ENCODE measurements at places on chromosomes 16 and 17.

DNA sequence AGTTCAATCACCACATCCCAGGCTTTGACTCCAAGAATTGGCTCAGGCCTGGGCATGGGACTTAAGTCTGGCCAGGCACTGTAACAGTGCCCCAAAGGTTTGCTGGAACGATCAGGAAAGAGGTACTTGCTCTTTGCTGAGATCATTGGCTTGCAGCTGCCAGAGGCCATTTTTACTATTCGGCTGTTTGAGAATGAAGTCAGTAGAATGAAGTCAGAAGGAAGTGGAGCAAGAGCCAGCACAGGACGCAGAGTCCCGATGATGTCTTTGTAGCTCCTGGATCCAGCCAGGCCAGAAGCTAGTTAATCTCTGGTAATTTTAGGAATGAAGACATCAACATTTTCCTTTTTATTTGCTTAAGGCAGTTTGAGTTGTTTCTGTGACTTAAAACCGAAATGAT, 195.5 kb downstream of the RAB11FIP4 start:
- DNase-seq = no peak

- no peak for DNase-seq
These were observed 36.3 kb upstream of the ZNF750 start for GRCh38 chr17:82876149-82876548.

GRCh38 chr16:46947900-46948547, 25.4 kb downstream of the DNAJA2 start:
- peak; percentile 23 for DNase-seq

DNA sequence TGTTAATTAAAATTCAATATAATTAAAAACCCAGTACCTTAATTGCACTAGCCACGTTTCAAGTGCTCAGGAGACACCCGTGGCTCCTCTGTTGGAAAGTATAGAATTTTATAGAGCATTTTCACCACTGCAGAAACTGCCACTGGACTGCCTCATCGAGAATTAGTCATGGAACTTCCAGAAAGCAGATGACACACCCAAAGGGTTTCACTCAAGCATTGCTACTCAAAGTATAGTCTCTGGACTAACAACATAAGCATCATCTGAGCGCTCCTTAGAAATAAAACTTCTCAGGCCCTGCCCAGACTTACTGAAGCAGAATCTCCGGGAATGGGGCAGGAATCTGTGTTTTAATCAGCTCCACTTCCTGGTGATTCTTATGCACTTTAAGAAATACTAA, 63.5 kb upstream of the GPR139 start:
- no peak for DNase-seq

DNA sequence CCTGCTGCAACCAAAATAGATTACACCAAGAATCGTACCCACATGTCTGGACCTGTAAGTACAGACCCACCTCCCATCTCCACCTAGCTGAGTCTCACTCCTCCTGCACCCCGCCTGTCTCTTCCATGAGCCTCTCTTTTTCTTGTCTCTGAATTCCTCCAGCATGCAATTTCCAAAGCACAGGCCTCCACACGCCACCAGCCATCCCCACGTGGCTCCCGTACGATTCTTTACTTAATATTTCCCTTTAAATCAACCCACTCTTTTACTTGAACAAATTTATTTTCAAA, 1.2 kb downstream of the RPH3AL start:
- no peak for DNase-seq

GRCh38 chr16:10510279-10510678, 70.1 kb downstream of the EMP2 start:
- no peak for DNase-seq

GRCh38 chr17:69945698-69946185, 129.3 kb upstream of the KCNJ16 start:
- DNase-seq = no peak

GRCh38 chr16:15464401-15465186, 30.2 kb downstream of the BMERB1 start:
- DNase-seq = no peak

- DNase-seq = no peak
These were observed 12.7 kb downstream of the COG1 start for GRCh38 chr17:73205459-73205961.

DNA sequence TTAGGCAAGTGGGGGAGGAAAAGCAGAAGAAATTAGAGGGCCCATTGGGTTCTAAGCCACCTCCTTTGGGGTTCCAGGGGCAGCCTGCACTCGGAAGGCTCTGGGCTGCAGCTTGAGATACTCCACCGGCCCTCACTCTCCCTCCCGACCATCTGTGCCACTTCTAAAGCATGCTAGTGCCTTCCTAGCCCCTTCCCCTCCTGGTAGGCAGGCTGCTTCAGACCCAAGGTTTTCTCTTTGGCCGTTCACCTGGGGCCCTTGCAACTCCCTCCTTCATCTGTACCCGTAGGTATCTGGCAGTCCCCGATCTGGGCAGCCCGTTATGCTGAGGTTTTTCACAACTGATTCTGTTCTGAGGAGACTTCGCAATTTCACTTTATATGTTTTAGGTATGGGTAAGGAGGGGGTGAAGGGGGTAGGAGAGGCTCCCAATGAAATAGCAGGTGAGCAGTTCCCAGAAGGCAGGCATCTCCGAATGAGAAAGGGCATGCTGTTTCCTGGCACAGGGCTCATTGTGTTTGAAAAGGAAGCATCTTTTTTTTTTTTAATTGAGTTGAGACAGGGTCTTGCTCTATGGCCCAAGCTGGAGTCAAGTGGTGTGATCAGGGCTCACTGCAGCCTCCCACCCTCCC, 98.7 kb downstream of the RAB11FIP4 start:
- no peak for DNase-seq

- DNase-seq = no peak
These were observed 51.8 kb downstream of the PIMREG start for GRCh38 chr17:6496116-6496481.

DNA sequence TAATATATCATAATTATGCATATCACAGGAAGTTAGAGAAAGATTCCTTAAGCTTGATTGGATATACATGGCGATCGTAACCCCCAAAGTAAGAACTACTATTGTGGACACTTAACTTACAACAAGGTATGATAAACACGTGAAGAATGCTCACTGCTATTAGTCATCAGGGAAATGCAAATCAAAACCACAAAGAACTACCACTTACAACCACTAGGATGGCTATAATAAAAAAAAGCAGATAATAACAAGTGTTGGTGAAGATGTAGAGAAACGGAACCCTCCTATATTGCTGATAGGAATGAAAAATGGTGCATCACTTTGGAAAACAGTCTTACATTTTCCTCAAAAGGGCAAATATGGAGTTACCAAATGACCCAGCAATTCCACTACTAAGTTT, 265.9 kb downstream of the SLC39A11 start:
- DNase-seq = no peak

DNA sequence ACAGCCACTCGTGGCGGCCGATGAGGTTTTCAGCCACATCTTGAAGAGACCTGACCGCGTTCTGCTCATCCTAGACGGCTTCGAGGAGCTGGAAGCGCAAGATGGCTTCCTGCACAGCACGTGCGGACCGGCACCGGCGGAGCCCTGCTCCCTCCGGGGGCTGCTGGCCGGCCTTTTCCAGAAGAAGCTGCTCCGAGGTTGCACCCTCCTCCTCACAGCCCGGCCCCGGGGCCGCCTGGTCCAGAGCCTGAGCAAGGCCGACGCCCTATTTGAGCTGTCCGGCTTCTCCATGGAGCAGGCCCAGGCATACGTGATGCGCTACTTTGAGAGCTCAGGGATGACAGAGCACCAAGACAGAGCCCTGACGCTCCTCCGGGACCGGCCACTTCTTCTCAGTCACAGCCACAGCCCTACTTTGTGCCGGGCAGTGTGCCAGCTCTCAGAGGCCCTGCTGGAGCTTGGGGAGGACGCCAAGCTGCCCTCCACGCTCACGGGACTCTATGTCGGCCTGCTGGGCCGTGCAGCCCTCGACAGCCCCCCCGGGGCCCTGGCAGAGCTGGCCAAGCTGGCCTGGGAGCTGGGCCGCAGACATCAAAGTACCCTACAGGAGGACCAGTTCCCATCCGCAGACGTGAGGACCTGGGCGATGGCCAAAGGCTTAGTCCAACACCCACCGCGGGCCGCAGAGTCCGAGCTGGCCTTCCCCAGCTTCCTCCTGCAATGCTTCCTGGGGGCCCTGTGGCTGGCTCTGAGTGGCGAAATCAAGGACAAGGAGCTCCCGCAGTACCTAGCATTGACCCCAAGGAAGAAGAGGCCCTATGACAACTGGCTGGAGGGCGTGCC, 30.1 kb downstream of the CIITA start:
- no peak for DNase-seq

DNA sequence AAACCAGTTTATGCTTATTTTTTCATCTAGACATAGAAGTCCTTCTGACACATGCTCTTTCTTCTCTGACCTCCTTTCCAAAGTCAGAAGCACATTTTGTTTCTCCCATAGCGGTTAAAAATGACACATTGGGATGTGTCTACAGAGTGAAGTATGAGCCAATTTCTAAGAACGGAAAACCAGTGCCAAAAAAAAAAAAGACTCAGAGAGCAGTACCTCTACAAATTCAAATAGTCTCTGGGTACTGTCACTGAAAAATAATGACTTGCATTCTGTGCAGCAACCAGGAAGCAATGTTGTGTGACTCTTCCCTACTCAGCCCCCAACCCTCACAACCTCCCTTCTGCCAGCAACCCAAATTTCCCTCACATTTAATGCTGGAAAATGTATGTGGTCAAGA, 145.5 kb upstream of the PMFBP1 start:
- no peak for DNase-seq

GRCh38 chr16:51382211-51382610, 231.1 kb upstream of the SALL1 start:
- DNase-seq = no peak

- DNase-seq = no peak
These were observed 23.7 kb downstream of the YPEL2 start for GRCh38 chr17:59355030-59355701.

- no peak for DNase-seq
These were observed 24.5 kb downstream of the BEAN1 start for GRCh38 chr16:66451548-66451947.

GRCh38 chr17:48463526-48463925, 33.5 kb upstream of the SKAP1 start:
- no peak for DNase-seq

- no peak for DNase-seq
These were observed 12.2 kb downstream of the GAN start for GRCh38 chr16:81327011-81327410.

- DNase-seq = no peak
These were observed 193.0 kb downstream of the IRF8 start for GRCh38 chr16:86091976-86092375.

DNA sequence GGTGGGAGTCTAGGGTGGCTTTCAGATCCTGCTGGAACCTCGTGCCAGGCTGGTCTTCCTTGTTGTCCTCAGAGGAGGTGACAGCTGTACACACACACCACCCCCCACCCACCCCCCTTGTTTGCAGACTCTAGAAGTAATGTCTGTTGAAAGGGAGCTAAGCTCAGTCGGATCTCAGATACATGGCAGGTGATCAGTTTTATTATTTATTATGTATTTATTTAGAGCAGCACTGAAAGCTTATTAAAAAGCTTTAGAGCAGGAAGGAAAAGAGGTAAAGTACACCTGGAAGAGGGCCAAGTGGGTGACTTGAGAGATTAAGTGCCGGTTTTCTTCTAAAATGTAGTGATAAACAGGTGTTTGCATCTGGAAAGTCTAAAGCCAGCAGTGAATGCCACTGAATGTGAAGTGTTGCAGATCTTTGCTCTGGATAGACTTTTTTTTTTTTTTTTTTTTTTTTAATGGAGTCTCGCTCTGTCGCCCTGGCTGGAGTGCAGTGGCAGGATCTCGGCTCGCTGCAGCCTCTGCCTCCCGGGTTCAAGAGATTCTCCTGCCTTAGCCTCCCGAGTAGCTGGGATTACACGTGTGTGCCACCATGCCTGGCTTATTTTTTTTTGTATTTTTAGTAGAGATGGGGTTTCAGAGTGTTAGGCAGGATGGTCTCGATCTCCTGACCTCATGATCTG, 40.2 kb downstream of the FOXK2 start:
- DNase-seq = no peak

GRCh38 chr17:50210240-50211225, 9.1 kb upstream of the COL1A1 start:
- DNase-seq = no peak

GRCh38 chr16:11187522-11188023, 68.4 kb downstream of the SOCS1 start:
- no peak for DNase-seq

DNA sequence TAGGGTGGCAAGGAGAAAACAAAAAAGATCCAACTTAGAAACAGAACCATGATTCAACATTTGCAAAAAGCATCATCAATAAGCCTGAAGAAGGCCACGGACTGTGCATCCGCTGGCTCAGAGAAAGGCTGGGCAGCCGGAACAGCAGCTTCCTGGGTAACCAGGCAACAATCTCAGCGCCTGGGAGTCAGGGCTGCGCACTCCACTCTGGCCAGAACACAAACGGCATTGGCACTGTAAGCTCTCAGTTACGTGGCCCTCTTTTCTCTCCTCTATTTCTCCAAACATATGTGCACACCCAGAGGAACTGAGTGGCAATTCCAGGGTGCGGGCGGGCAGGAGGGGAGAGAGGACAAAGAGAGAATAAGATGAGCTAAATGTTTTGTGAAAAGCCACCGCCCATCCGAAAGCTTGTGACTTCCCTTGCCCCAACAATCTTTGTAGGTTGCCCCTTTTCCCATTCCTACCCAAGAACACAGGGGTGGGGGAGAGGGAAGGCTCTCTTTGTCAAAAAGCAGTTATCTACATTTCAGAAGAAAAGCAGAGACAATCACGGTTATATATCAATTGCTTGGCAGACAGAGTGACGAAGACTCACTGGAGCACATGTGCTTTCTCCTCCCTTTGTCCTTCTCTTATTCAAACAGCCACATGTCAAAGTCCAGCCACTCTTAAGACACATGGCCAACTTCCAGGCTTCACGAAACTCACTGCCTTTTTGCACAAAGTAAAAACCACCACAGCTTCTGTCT, 6.6 kb upstream of the GHDC start:
- DNase-seq = no peak

- no peak for DNase-seq
These were observed 5.1 kb downstream of the INPP5K start for GRCh38 chr17:1511290-1511689.

- no peak for DNase-seq
These were observed 7.7 kb downstream of the RTN4RL1 start for GRCh38 chr17:2017274-2017941.

DNA sequence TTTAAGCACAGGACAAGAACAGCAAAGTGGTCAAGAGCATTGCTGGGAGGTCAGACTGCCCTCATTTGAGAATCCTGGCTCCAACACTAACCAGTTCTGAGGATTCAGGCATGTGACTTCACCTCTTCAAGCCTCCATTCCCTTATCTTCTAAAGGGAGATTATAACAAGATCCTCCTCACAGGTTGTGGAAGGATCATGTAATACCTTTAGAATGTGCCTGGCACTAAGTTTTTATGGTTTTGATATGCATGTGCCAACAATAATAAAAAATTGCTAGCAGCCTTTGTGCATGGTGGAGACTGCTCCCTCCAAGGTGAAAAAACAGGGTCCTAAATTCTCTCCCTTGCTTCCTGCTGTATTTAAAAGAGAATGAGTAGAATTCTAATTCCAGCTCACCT, 36.0 kb upstream of the ADAMTS18 start:
- no peak for DNase-seq

All from CD4-positive, alpha-beta T cell treated with Interleukin-1 beta for 1 hour (primary cell).